Right ventricle myocardium inferior (tissue), 1 donor: ENCODE measurements at places on chromosomes 12 and 14. TPM values are rescaled to one million over a fixed set of nuclear protein-coding genes. Genes with fewer than 3 reads are reported as not detected.

DNA sequence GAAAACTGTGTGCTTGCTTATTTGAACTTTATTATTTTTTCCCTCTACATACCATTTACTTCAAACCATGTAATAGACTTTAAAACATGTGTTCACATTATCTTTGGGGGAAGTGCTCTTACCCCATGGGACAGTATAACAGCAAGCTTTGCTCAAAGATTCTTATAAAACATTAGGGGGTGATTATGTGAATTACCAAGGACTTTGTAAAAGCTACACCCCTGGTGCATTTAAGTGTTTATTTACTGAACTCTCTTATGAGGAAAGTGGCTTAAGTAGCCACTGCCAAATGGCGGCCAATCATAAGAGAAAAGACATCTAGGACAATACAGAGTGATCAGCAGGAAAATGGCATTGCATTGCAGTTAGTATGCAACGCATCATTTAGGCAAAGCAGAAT is 70.3 kb downstream of the CAPZA3 start:
- no peak for DNase-seq

GRCh38 chr12:54958048-54958658 is 26.4 kb downstream of the TESPA1 start:
- no peak for DNase-seq

- DNase-seq: no peak
Observed at GRCh38 chr14:69226178-69226577, 33.8 kb upstream of the GALNT16 start.

- DNase-seq: no peak
Observed at GRCh38 chr14:95504135-95505029, 12.1 kb downstream of the SYNE3 start.

GRCh38 chr12:22759769-22760674 is 135.1 kb downstream of the ETNK1 start:
- no peak for DNase-seq

DNA sequence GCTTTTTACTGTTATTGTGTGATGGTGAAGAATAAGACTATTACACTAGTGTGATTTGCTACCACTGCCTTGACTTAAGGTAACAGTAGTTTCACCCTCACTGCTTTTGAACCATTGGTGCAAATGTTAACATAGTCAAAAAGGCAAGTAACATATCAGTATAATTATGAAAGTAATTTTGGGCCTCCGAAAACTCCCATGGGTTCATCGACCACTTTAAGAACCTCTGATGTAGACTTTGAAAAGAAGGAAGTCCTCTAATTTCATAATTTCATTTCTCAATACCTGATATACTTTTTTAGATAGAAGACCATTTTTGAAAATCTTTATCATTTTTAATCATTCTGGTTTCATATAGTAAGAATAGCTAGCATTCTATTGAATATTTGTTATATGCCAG is 57.7 kb downstream of the ETNK1 start:
- no peak for DNase-seq

- no peak for DNase-seq
Observed at GRCh38 chr14:51210594-51210993, 29.5 kb upstream of the TMX1 start.

GRCh38 chr14:102293781-102294180 is 11.2 kb downstream of the MOK start:
- no peak for DNase-seq

DNA sequence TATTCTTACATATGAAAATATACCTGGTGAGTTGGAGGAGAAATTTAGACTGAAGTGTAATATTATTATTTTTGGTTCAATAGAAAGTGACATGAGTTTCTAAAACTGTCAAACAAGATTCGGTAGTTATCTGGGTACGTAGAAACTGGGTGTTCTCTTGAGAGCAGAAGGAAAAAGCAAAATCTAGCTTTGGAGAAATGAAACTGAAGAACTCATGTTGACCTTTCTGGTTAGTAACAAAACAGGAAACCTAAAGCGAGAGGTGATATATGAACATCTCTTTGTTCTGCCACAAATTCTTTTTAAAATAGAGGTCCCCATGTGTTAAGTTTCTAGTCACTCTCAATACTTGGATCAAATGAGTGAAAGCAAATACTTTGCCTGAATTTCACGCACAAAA is 401.7 kb downstream of the TRHDE start:
- no peak for DNase-seq

DNA sequence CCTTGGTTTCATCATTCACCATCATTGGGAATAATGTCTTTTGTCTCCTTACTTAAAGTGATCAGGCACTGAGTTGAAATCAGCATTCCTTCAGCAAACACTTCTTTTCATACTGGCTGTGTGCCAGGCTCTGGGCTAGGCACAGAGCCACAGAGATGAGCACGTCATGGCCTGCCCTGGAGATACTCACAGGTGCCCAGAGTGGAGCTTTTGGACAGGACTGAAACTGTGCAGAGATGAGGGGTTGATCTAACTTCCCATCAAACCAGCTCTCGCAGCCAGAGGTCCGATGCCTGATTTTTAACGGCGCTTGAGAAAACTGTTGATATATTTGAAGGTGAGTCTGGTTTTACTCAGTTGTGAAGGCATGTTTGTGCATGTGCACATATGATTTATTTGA is 43.1 kb downstream of the CACNA1C start:
- DNase-seq: no peak

- DNase-seq: no peak
Observed at GRCh38 chr12:109488051-109488665, 10.7 kb downstream of the UBE3B start.

DNA sequence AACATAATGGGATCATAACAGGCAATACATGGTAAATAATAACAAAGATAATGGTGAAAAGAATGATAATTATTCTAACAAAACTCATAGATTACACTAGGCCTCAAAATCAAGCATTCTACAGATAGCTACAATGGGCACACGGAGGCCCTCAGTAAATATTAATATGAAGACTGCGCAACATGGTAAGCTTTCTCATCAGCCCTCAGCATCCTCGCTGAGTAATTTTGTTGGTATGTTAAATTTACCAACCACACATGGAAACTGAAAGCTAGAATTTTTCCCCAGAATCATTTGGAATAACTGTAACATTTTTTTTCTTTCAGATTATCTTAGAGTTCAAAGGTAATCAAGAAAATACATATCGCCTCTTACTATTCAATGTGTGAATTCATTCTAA is 74.2 kb upstream of the PYGL start:
- no peak for DNase-seq

DNA sequence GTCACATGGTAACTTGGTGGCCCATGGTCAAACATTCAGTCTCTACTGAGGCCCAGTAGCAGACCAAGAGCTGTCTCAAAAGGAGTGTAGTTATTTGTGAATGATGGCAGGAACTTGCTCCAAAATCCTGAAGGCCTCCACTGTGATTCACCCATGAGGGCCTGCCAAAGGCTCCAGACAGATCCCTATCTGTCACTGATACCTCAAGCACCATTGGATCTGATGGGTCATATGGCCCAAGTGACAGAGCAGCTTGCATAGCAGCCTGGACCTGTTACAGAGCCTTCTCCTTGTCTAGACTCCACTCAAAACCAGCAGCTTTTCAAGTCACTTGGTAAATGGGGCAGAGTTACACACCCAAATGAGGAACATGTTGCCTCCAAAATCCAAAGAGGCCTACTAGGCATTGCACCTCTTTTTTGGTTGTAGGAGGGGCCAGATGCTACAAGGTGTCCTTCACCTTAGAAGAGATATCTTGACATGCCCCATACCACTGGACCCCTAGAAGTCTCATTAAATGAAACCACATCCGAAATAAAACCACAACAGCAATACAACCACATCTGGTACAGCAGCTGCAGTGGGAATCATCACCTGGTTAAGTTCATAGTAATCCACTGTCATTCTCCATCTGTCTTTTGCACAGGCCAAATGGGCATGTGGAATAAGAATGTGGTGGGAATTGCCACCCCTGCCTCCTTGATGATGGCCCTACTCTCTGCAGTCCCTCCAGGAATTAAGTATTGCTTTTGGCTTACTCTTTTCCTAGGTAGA is 150.4 kb upstream of the MAX start:
- no peak for DNase-seq

- DNase-seq: peak; percentile 53
Observed at GRCh38 chr12:1639538-1639937, 10.5 kb downstream of the WNT5B start.

GRCh38 chr12:79300199-79300568 is 390.6 kb downstream of the PAWR start:
- no peak for DNase-seq

DNA sequence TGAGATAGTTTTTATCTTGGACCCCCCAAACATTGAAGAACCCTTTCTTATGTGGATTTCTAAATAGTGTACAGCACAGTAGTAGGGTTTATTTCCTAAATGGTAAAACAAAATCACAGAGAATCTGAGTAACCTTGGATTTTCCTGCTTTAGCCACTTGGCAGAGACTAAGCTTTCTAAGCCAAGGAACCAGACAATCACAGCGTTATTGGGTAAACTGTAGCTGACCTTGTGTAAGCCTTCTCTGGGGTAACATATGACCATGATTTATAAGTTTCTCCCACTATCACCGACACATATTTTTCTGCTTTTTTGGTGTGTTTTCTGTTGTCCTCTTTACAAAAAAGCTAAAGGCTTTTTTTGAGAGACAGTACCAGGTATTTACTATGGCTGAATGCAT is 136.3 kb upstream of the PZP start:
- DNase-seq: no peak

DNA sequence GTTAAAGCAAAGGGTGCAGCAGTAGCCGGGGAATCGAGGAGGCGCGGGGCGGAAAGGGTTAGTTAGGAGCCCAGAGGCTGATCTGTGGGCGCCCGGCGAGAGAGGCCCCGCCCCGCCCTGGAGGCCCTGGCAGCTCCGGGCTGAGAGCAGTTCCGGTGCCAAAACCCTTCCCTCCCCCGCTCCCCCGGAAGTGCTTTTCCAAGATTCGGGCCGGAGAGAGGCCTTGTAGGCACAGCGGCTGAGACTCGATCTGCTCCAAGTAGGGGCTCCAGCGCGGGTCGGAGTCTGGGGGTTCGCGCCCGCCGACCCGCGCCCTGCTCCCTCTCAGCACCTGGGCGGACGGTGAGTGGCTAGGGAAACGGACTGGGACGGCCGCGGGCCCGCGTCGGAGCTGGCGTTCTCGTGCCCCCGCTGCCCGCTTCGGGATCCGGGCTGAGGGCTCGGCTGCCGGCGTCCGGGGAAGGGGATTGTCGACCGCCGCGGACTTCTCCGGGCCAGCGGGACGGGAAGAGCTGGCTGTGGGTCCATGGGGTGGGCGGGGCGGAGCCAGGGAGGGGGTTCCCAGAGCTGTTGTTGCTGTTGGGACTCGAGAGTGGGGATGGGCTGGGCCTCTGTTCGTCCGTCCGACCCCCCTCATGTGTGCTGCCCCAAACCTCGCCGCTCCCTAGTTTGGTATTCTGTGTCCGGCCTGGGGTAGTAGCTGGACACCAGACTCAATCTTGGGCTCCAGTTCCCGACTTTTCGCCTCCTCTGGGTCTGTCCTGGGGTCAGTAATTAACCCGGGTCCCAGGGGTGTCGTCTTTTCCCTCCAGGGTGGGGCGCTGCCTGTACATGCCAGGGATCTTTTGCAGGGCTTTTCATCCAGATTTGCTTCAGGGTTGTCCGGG is at the start of gene FRS2:
Gene FRS2, plus strand, starts transcription at position 200 of the 887 bp plus-strand sequence. CDS start 98,643 bp downstream, outside the sequence.
- peak; percentile 93 for DNase-seq

DNA sequence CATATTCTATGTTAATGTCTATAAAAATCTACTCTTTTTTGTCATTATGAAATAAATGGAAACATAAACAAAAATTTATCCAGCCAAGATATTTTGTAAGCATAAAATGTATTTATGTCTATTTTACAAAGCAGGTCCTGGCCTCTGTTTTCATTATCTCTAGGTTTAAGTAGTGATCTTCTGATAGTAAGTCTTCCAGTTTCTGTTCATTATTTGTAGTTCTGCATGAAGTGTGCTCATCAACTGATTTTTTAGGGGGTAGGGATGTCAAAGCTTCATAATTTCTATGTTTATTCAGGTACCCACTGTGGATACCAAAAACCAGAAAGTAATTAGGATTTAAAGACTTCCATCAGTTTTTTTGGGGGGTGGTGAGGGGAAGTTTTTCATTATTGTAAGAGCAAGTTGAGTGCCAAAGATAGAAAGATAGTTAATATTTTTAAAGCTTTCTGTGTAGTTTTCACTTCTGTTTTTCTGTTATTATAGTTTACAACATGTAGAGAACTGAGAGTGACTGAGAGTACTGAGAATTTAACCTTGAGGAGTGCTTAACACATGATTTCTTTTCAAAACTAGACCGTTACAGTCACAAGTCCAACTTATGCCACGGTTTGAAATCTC is 30.6 kb upstream of the LMO3 start:
- DNase-seq: no peak

GRCh38 chr12:12294215-12295005 is 27.6 kb upstream of the LRP6 start:
- no peak for DNase-seq

DNA sequence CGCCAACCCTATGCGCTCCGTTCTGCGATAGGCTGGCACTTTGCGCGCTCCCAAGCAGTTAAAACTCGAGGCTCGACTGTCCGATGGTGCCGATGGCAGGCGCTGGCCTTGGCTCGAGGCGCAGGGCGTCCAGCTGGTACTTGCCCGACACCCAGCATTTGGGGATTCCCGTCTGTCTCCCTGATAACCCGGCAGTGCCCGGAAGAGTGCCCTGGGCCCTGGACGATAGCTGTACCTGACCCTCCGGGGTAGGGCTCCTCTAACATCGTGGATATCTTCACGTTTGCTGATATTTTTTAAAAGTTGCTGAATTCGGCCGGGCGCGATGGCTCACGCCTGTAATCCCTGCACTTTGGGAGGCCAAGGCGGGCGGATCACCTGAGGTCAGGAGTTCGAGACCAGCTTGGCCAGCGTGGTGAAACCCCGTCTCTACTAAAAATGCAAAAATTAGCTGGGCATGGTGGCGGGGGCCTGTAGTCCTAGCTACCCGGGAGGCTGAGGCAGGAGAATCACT is 908 bp upstream of the WIF1 start:
- DNase-seq: no peak

GRCh38 chr12:122141911-122142725 is 31.9 kb downstream of the IL31 start:
- DNase-seq: no peak

DNA sequence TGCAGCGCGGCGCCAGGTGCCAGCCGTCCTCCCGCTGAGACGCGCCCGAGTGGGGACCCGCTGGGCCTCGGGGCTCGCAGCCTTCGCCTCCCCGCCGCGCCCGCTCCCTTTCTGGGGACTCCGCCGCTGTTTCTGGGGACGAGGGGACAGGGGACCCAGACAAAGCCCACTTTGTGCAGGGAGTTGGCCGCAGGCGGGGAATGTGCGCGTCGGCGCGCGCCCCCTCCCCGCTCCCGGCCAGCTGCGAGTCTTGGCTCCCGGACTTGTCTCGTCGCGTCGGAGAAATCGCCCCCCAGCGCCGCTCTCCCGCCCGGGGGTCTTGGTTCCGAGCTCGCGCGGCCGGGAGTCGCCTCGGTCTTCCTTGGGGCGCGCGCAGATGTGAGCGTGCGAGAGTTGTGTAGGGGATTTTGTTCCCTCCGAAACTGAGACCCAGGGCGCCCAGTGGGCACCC is 717 bp downstream of the VASH1 start:
- DNase-seq: no peak

The ENDOU gene
- total RNA-seq: not detected

The KRT72 gene
- not detected for total RNA-seq

The GLT1D1 gene
- 0.68 TPM for total RNA-seq

The ARHGDIB gene
- 72.1 TPM for total RNA-seq

The CBLN3 gene
- 1.1 TPM for total RNA-seq

The MORN3 gene
- total RNA-seq: 0.11 TPM

The OR4K5 gene
- not detected for total RNA-seq

The SMAGP gene
- 3.8 TPM for total RNA-seq
